Germinal center (tissue), 1 donor: ENCODE measurements at places on chromosomes 6 and 20.

DNA sequence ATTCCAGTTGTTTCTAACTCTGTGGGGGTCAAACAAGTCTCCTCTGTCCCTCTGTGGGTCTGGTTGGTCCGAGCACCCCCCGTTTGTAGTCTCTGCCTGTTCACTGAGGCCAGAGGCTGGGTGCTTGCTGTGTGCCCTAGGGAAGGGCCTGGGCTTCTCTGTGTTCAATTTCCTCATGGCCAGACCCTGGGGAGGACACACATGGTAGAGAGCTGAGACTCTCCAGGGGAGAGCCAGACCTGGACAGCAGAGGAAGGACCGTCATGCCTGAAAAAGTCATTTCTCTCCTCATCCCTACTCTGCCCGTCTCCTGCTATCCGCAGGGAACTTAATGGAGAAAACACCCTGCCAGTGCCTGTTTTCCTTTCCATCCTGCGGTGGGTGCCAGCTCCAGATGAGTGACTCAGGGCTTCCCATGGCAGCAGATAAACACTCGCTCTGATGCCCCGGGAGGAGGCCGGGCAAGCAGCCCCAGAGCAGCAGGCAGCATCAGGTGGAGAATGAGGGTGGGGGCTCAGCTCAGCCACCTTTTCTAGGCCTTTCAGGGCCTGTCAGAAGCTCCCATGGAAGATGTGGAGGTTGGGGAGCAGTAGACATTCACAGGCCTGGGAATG lies 51.9 kb downstream of the SNAI1 start:
- no peak for DNase-seq

- DNase-seq: no peak
These were observed 60.0 kb downstream of the PRL start for GRCh38 chr6:22236626-22237414.

- DNase-seq: no peak
These were observed 126.8 kb upstream of the TNFAIP3 start for GRCh38 chr6:137740091-137740755.

DNA sequence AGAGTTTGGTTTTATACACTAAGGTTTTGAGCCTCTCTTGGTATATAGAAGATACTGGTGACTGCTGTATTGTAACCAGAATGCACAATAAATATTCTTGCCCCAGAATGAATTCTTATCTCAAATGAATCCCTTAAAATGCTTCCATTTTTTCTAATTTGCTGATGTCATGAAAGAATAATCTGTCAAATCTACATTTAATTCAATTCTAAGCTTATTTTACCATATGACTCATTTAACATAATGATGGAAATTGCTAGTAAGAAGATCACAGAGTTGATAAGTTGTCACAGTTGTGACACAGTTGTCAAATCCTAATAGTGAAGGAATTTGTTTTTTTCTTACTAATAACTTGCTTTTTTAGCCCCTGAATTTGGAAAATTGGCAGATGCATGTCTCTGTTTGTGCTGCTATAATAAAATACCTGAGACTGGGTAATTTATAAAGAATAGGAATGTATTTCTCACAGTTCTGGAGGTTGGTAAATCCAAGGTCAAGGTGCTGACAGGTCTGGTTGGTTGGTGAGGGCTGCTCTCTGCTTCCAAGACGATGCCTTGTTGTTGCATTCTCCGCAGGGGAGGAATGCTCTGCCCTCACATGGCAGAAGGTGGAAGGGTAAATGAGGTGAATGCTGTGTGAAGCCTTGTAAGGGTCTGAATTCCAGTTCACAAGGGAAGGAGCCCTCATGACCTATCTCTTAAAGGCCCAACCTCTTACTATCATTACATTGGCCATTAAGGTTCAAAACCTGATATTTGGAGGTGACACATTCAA lies 4.7 kb downstream of the ECT2L start:
- no peak for DNase-seq

GRCh38 chr6:36029464-36029863 lies 1.9 kb downstream of the MAPK14 start:
- no peak for DNase-seq

DNA sequence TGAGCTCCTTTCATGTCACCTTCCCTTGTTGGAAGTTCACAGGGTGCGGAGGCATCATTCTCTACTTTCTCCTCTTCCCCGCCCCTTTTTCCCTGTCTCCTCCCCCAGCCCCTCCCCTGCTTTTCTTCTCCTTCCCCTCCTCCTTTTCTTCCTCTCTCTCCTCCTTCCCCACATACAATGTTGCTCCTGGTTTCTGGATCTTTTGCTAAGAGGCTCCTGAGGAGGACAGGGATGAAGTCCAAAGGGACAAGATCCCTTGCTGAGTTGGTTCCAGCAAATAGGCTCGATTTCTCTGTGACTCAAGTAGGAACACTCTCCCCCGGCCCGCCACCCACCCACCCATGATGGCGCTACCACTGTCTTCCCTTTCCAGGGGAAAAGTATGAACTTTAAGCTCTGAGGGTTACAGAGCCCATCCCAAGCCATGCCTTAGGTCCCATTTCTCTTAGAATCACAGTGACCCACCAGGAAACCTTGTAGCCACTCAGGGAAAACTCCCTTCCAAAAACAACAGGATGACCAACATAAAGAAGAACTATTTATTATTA lies 852 bp upstream of the TFEB start:
- DNase-seq: no peak

DNA sequence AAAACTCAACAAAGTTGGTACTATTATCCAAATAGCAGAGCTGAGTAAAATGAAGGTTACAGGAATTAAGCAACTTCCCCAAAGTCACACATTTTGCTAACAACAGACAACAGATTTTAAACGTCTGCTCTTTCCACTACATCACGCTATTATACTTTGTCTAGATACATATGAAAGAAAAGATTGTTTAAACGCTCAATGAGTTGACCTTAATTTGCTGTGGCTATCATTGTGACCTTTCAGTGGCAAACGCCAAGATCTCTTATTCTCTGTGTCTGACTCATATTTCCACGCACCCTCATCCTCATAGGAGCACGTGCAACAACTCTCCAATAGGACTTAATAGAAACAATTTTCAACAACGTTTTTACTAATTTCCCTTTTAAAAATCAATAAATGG lies 540.1 kb downstream of the MAFB start:
- DNase-seq: no peak

- DNase-seq: no peak
These were observed 20.4 kb downstream of the HUS1B start for GRCh38 chr6:636488-636887.

GRCh38 chr6:15243910-15244619 lies 1.8 kb upstream of the JARID2 start:
- no peak for DNase-seq

- DNase-seq: no peak
These were observed 488.4 kb downstream of the PREX1 start for GRCh38 chr20:48339190-48339985.

DNA sequence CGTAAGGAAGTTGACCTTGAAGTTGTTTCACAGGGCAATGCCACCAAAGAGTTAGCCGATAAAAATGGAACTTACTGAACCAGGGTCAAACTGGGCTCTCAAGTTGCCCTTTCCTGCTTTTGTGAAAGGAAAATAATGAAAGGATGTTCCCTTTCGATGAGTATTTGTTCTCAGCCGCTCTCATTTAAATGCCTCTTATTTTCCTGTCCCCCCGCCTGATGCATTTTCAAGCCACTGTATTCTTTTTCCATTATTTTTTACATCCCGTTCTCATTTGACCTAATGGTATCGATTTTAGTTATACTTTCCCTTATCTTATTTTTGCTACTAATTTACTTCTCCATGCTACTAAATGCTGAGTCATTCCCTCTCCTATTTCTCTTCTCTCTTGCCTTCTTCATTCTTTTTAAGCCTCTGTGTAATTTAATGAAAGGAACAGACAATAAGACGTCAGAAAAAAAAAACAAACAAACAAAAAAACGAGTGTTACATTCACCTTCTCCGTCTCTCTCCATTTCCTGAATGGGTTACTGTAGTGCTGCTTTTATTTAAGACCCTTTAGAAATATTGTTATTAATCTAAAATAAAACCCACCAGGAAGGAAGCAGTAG lies 655 bp upstream of the NDUFAF4 start:
- DNase-seq: peak; percentile 2

GRCh38 chr6:137921823-137922222 lies 54.8 kb downstream of the TNFAIP3 start:
- no peak for DNase-seq

GRCh38 chr6:10759312-10759839 lies 11.8 kb downstream of the TMEM14B start:
- DNase-seq: peak; percentile 19

- DNase-seq: no peak
These were observed 137.2 kb upstream of the INSM1 start for GRCh38 chr20:20230741-20231140.

DNA sequence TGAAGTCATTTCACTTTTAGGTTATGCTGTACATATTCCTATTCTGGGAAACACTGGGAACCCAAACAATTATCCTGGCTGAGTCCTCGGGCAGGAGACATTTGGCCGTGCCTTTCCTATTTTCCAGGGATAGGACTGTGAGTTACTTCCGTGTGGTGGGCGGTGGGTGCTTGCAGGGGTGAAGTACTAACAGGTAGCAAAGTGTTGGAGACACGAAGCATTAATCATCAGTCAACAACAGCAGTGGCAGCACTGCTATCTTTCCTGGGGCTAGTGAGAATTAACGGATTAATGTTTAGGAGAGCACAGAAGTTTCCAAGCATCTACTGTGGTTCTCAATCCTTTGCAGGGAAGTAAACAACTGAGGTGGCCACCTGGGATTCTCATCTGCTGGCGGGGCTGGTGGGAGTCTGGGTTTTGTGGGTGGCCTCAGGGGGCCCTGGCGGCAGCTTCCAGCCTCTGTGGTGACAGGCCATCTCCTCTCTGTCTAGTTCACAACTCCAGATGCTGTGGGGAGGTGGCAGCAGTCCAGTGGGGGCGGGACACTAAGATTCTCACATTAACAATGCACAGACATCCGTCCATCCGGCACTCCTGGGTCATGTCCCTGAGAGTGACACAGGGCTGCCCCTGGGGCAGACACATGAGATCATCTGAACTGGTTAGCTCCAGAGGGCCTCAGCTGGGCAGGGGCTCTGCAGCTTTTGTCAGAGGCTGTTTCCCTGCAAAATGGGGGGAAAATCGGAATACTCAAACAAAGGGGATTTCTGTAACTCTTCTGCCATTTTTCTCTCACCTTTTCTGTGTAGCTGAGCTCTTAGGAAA lies 90.9 kb downstream of the GJA10 start:
- DNase-seq: no peak

GRCh38 chr20:44407402-44408184 lies 52.1 kb downstream of the HNF4A start:
- DNase-seq: no peak
